ENCODE measurements at places on chromosomes 12 and 14.
A peak's percentile ranks its signal among the peaks of the same experiment; 100 is the strongest.

DNA sequence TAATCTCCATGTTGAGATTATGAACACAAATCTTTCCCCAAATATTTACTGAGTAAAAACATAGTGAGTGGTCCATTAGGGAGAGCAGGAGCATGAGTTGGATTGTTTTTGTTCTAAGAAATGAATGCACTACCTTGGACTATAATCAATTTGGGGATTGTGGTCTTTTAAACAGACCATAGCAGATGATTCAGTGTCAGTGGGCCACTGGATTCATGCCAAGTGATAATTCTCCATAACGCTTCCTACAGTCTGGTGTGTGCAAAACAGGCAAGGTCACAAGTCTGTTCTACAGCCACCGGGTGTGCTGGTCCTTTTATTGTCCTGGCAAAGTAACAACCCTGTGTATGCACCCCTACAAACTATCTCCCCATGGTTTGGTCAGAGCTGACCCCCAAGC lies 266.3 kb downstream of the APAF1 start:
- DNase-seq, result no peak

GRCh38 chr12:16789204-16789790 lies 183.3 kb upstream of the LMO3 start:
- DNase-seq, result no peak

DNA sequence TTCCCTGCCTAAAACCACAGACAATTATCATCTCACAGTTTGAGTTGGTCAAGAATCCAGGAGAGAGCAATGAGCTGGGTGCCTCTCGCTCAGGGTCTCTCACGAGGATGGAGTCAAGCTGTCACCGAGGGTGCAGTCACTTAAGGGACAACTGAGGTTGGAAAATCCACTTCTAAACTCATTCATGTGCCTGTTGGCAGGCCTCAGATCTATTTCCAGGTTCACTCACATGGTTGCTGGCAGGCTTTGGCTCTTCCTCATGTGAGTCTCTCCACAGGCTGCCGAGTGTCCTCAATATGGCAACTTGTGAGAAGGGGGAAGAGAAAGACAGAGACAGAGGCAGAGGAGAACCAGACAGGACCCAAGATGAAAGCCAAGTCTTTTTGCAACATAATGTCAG lies 10.5 kb upstream of the OR10P1 start:
- DNase-seq, result peak; percentile 14

DNA sequence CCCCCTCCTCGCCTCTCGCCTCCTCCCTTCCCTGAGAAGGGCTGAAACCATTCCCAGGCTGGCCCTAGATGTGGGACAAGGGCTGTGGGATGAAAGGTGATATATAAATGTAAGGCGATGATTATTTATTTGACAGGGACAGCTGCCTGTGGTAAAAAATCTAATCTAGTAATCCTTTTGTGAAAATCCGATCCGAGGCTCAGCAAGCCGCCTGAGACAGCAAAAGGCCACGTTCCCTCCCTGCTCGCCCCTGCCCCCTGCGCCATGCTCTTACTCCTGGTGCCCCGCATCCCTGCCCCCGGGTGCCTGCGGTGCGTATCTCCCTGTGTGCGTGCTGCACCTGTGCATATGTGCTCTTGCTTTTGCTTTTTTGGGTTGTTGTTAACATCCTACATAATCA lies 65.2 kb downstream of the TSPAN9 start:
- DNase-seq, result no peak

GRCh38 chr14:53882684-53883083 lies 73.9 kb downstream of the BMP4 start:
- DNase-seq, result no peak

- DNase-seq, result peak; percentile 91
Observed at GRCh38 chr12:98559666-98560065, 33.8 kb upstream of the SLC25A3 start.
